ENCODE measurements at places on chromosomes 12 and 14.

GRCh38 chr12:66598079-66598478 lies 80.8 kb downstream of the GRIP1 start:
- no peak for DNase-seq

DNA sequence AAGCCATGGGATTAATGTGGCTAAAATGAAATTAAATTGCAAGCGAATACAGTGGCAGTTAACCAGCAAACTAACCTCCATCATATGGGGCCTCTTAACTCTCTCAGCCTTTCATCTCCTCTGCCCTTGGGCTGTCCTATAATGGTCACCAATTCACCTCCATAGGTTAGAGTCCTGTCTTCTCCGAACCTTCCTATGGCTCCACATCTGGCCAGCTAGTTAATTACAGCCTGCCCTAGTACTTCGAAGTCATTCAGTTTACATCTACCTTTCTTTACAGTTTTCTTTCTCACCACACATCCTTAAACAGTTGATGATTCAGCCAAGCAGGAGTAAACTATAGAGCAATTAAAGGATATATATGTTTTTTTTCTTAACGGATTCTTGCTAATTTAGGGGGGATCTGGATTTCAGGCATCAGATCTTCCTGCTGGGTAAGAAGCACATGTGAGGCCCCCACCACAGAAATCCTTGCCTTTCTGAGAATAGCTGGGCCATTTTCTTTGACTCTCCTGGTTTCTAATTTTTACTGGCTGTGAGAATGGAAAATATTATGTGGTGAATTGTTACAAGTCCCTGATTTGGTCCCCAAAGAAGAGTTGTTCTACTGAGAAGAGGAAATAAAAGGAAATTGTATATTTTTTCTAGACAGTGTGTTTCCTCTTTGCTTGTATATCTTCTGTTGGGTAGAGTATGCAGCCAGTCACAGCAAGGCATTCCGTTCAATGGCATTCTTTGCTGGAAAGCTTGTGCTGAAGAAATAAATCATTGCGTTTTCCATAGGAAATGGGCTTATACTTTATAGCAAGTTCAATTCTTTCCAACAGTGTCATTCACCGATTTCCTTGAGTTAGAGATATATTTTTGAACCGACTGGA lies 16.7 kb downstream of the HMGA2 start:
- no peak for DNase-seq

DNA sequence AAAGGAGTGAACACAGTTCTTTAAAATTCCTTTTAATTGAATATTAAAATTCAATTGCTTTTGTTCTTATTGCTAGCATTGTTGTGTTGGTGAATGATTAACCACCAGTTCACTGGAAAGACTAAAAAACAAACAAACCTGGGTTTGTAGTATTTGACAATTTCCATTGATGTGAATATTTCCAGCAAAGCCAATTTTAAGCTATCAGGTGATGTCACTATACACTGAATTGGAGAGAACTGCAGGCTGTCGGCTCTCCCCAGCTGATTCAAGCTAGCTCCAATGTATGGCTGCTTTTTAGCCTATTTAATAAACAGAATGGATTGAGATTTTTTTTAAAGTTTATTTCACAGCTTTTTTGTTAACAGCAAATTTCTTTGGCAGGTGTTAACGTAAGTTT lies 1753.6 kb upstream of the SEL1L start:
- no peak for DNase-seq

GRCh38 chr12:122437656-122438121 lies 15.2 kb upstream of the CLIP1 start:
- DNase-seq, result no peak

- DNase-seq, result no peak
Observed at GRCh38 chr14:76917745-76918255, 91.6 kb downstream of the LRRC74A start.

DNA sequence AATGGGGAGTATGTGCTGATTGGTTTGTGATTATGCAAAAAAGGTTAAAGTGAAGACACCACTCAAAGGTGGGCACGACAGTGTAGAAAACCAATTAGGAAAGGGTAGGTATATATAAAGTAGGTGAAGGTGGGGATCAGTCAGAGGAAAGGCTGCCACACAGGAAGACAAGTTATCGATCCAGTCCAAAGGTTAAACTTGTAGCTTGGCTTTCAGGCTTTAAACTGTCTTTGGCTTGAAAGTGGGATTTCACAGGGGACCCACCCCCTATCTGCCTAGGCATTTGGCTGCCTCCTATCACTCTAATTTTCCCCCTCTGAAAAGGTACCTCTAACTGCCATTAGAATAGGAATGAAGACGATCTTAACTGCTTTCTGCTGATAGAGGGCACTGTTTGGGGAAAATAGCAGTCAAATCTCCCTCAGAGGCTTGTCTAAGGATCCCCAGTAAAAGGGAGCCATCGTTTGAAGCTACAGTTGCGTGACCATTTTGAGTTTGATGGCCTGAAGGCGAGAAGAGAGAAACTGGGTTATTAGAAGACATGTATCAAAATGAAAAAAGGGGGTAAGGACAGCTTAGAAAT lies 250.2 kb downstream of the GPHN start:
- no peak for DNase-seq

- no peak for DNase-seq
Observed at GRCh38 chr14:85079842-85080730, 449.9 kb upstream of the FLRT2 start.

- no peak for DNase-seq
Observed at GRCh38 chr14:79670811-79671210, 540.5 kb downstream of the DIO2 start.

- no peak for DNase-seq
Observed at GRCh38 chr12:116497051-116497591, 62.1 kb upstream of the MAP1LC3B2 start.

- peak; percentile 77 for DNase-seq
Observed at GRCh38 chr12:64452559-64453329, 824 bp downstream of the TBK1 start.

DNA sequence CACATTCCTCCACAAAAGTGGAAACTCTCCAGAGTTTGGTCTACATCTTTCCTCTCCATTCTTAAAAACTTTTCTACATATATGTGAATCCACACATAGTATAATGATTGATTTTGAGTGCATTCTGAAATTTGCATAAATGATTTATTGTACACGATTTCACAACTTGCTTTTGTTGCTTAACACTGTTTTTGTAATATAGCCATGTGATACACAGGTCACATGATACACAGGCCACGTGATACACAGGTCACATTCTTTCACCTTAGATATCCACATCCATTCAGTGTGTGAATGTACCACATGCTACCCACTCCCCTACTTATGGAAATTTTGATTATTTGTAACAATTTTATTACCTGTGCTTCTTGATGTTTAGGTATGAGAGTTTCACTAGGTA lies 319.1 kb downstream of the ZFP36L1 start:
- no peak for DNase-seq

- DNase-seq, result no peak
Observed at GRCh38 chr12:50040657-50041056, 15.4 kb upstream of the RACGAP1 start.

DNA sequence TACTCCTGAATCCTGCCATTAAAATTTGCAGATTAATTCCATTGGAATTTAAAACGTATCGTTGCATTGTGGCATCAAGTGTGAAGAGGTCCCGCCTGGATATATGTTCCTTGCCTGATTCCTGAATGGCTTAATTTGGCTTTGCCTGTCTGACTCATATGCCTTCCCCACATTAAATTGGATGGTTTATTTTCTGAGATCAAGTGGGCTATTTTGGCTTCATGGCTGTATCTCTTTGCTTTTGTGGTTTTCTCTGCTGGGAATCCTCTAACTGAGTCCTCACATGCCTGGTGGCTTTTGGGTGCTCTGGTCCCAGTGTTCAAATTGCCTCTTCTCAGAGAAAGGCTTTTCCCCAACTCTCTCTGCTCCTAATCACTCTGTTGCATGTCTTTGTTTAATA lies 127.9 kb upstream of the DYRK2 start:
- DNase-seq, result no peak

DNA sequence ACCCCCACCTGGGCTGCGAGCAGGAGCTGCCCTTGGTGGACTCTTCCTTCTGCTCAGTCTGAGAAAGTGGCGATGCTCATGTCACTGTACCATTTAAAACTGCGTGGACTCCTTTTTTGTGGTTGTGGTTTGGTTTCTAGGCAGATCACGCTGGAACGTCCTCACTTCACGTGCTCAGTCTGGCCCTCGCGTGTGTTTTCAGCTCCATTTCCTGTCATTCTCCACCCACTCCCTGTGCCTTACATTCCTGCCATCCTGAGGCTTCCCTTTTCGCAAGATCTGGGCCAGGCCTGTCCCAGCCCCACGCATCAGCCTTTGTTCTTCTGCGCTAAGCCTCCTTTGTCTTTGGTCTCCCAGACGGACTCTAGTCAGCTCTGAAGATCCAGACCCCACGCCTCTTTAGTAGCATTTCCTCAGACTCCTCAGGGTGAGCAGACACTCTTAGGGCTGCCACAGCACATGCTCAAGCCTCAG lies 105.4 kb downstream of the FBXL14 start:
- DNase-seq, result no peak

GRCh38 chr12:49979791-49980190 lies 7.0 kb downstream of the AQP6 start:
- DNase-seq, result no peak

DNA sequence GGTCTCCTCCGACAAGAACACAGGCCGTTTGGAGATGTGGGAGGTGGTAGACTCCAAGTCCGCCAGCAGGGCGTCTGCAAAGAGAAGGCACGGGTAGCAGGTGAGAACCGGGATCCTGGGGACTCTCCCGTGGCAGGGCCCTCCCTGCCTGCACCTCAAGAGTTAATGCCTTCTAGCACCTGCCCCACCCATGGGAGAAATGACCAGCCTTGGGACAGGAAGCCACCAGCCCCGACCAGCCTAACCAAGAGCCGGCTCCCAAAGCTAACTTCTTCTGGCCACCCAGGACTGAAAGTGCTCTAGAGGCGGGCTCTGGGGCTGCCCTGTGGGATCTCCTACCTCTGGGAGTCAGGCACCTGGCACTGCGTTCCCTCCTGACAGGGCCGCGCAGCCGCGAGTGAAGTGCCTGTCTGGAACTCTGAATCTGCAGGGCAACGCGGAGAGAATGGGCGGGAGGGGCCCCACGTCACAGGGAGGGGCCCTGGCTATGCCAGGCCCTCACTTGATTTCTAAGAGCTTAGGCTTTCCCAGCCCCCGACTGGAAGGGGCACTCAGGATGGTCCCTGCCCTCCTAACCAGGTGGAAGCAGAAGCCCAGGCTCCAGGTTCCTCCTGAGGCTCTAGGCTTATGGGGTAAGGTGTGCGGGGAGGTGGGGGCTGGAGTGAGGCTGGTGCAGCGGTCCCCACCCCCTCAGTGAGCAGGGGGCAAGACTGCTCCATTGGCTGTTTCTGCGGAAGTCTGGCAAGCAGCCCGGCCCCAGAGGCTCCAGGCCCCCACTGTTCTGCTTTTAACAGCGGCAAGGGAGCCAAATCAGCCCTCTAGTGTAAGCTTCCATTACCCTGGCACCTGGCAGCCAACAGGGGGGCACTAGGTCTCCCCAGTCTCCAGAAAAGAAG lies 23.6 kb upstream of the RPLP0 start:
- no peak for DNase-seq

GRCh38 chr12:39006286-39006685 lies 100.9 kb upstream of the CPNE8 start:
- DNase-seq, result no peak

DNA sequence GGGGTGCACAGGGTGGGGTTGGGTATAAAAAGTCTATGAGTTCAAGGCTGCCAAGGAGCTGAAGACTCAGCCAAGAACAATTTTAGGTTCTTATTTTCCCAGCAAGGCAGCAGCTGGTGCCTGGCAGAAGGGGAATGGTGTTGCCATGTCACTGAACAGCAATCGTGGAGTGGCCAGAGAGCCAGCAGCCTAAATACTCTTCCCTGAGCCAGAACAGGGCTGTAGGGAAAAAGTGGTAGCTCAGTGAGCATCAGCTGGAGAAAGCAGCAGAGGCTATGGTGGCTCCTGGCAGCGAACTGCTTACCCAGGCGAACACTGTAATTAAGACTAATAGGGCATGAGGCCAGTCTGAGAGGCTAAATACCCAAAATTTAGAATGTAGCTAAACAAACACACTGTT lies 334.9 kb downstream of the RMST start:
- DNase-seq, result no peak

GRCh38 chr14:65290830-65291229 lies 121.7 kb upstream of the FUT8 start:
- no peak for DNase-seq

DNA sequence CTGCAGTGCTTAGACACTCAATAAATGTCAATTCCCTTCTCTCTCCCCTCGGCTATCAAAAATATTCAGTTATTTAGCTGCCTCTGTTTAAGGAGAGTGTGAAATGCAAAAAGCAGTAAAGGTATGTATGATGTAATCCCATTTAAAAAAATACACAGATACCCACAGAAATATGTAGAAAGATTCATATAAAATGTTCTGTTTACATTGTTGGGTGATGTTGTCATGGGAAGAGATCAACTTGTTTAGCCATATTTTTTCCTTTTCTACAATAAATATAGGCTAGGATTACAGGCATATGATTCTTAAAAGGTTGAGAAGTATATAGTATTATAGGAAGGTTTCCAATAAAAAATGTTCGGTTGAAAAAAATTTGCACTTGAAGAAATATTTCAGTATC lies 7.8 kb downstream of the PPP2R3C start:
- DNase-seq, result no peak
